ENCODE measurements at places on chromosomes 2 and 18.

- DNase-seq, result no peak
These were observed 31.0 kb downstream of the TCF7L1 start for GRCh38 chr2:85164145-85164569.

DNA sequence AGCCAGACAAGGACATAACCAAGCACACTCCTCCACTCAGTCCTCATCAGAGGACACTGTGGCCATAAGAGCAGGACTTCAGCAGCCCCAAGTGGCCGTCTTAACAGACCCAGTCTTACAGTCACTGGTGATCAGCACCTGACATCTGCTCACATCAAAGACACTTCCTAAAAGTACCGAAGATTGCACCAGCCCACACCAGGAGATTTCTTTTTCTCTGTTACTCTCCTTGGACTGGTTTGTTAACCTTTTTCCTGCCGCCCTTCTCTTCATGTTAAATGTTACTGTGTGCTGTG is 44.1 kb downstream of the MRPS5 start:
- DNase-seq, result no peak

GRCh38 chr2:159427048-159427447 is 140.5 kb upstream of the WDSUB1 start:
- no peak for DNase-seq

- no peak for DNase-seq
These were observed 39.3 kb downstream of the PELI1 start for GRCh38 chr2:64104933-64105332.

DNA sequence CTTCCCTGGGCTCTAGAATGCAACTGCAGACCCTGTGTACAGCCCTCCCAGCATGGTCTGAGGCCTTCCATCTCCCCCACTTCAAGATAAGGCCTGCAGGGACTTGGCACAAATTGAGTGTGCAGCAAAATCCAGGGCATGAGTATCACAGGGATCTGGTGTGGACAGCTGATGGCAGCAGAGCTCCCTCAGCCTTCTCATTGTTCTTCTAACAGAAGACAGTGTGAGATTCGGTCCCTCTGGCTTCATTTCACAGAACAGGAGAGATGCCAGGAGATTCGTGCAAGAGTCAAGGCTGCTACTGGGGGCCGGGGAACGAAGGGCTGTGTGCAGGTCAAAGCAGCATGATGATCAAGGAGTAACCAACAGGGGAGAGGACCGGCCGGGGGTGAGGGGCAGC is 85.8 kb downstream of the UXS1 start:
- no peak for DNase-seq

- no peak for DNase-seq
These were observed 71.9 kb upstream of the NFU1 start for GRCh38 chr2:69509011-69509749.

GRCh38 chr2:33369191-33369590 is 107.3 kb upstream of the RASGRP3 start:
- DNase-seq, result no peak

DNA sequence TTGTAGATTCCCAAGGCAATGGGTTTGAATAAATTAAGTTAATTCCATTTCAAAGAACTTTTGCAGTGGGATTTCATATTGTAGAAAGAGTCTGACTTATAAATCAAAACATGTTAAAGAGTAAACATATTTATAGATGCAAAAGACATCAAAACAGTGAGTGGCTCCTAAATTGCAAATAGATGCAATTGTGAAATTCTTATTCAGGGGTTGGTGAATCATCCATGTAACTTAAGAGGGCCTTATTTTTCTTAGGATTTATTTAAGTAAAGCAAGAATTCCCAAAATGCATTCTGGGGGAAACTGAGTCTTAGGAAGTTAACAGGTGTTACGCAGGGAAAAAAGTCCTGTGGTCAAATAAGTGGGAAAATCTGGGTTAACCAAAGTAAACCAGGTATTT is 11.3 kb downstream of the TANC1 start:
- no peak for DNase-seq

GRCh38 chr2:170006587-170007325 is 171.2 kb upstream of the MYO3B start:
- no peak for DNase-seq

DNA sequence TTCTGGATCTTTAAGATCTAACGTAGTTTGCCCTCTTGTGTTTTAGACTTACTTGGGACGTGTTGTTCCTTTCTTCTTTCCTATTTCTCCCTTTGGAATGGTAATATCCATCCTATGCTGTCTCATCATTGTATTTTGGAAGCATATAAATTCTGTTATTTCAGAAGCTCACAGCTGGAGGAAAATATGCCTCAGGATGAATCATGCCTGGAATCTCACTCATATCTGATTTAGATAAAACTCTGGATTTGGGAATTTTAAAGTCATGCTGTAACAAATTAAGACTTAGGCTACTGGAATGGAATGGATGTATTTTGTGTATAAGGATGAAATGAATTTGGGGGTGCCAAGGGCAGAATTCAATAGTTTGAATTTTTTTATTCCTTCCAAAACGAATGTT is 245.2 kb upstream of the GULP1 start:
- DNase-seq, result no peak

GRCh38 chr2:200189964-200190363 is 116.5 kb upstream of the SPATS2L start:
- DNase-seq, result no peak

GRCh38 chr2:63580651-63581297 is 7.5 kb downstream of the WDPCP start:
- no peak for DNase-seq

All from stimulated activated CD4-positive, alpha-beta T cell treated with anti-CD3 and anti-CD28 coated beads, Interleukin-1b, Interleukin-23, amount 100 ng/mL, for 1 hour (primary cell).